ENCODE measurements at places on chromosomes 16 and 17. TPM values are rescaled to one million over a fixed set of nuclear protein-coding genes. Genes with fewer than 3 reads are reported as not detected.

TBC1D3I gene
- total RNA-seq = 0.72 TPM

TMEM88 gene
- total RNA-seq = 10.7 TPM

TBC1D3D gene
- total RNA-seq = not detected

SLC13A2 gene
- 0.87 TPM for total RNA-seq

- no peak for DNase-seq
Measured at GRCh38 chr16:10641953-10642949, 52.5 kb downstream of the TEKT5 start.

- DNase-seq = peak; percentile 83
Measured at GRCh38 chr16:3938843-3939624, 58.5 kb upstream of the CREBBP start.

DNA sequence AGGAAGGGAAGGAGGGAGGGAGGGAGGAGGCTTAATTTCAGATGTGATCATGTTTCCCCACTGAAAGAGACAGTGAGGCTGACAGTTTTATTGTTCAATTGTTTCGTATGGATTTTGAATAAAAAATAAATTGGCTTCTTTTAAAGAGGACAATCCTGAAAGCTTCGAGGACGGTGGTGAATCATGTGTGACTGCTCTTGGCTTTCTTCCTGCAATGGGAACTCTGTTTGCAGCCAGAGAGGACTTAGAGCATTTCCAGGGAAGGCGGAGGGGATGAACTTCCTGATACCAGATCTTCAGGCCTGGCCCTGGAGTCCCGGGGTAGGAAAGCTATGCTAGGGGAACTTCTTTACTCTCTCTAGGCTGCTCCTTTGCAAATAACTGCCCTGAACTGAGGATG lies 72.8 kb upstream of the C16orf82 start:
- no peak for DNase-seq

DNA sequence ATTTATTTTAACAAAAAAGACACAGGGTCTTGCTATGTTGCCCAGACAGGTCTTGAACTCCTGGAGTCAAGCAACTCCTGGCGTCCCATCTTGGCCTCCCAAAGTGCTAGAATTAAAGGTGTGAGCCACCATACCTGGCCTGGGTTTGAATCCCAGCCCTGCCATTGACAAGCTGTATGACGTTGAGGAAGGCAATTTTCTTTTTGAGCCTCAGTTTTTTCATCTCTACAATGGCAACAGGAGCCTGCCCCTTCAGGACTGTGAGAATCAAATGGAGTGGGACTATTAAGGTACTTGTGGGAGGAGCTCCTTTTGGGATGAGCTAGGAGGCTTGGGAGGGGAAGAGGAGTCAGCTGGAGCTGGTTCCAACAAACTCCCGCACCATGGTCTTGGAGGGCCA lies 6.2 kb downstream of the RARA start:
- DNase-seq = no peak

DNA sequence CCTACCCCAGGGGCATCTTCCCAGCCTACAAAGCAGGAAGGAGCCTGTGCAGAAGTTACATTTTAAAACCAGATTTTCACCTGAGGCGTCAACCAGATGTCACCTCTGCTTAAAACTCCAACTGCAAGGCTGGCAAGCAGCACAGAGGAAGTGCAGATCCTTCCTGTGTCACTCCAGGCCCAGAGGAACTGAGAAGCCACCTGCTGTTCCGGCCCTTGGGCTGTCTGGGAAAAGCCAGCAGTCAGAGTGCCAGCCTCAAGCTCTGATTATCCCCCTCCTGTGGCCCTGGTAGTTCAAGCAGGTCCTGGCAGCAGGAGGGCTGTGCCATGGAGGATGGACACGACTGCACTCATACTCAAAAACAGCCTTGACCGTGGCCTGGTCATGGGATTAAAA lies 10.2 kb downstream of the POLR2C start:
- no peak for DNase-seq

DNA sequence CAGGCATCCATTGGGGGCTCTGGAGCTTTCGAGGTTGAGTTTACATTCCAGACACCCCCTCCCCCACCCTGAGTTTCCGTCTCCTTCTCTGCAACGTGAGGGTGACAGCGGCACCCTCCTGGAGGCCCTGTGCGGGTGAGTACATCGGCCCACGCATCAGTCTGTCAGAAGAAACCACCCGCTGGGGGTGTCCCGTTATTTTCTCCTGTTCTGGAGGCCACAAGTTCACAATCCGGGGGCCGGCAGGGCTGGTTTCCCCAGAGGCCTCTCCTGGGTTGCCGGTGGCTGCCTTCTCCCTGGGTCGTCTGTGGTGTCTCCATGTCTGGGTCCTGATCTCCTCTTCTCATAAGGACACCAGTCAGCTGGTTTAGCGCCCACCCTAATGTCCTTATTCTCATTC lies 35.7 kb downstream of the GSE1 start:
- DNase-seq = no peak

Data from upper lobe of right lung (tissue), 1 donor.